ENCODE measurements at places on chromosomes 2 and 18.
A peak's percentile ranks its signal among the peaks of the same experiment; 100 is the strongest.

DNA sequence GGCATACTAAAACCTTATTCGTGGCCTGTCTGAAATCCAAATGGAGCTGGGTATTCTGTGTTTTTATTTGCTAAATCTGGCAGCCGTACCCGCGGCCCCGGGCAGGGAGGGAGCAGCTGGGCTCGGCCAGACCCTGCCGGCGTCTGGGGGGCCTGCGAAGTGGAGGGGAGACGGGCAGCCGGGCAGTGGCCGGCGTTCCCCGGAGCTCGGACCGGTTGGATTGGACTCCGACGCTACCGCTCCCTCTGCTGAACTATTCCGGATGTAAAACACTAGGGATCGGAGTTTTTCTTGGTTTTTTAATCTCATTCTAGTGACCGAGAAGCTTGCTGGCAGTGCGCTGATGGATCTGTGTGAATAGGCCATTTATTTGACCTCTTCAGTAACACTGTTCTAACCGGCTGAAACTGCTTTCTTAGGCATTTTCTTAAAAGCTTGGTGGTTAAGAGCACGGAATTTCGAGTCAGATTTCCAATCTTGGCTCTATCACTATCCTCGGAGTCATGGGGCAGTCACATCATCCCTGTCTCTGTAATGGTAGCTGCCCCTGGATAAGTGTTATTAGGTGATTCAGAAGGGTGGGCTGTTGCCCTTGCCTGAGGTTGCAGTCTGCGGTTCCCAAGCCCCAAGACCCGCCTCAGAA lies 694 bp downstream of the UNC50 start:
- DNase-seq = no peak

DNA sequence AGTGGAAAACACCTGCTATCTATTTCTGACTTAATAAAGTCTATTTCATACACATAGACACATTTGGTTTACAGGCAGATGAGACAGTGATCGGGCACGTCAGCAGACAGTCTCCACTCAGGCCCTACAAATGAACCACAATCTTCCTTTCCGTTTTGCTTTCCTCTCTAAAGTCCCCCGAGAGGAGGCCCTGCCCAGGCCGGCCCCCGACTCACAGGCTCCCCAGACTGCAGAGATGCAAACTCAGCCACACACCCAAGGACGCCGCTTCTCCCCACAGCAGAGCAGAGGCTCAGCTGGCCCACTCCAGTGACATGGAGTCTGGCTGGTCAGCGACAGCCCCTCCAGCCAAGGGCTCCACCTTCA lies 9.3 kb upstream of the MTERF4 start:
- DNase-seq = no peak

DNA sequence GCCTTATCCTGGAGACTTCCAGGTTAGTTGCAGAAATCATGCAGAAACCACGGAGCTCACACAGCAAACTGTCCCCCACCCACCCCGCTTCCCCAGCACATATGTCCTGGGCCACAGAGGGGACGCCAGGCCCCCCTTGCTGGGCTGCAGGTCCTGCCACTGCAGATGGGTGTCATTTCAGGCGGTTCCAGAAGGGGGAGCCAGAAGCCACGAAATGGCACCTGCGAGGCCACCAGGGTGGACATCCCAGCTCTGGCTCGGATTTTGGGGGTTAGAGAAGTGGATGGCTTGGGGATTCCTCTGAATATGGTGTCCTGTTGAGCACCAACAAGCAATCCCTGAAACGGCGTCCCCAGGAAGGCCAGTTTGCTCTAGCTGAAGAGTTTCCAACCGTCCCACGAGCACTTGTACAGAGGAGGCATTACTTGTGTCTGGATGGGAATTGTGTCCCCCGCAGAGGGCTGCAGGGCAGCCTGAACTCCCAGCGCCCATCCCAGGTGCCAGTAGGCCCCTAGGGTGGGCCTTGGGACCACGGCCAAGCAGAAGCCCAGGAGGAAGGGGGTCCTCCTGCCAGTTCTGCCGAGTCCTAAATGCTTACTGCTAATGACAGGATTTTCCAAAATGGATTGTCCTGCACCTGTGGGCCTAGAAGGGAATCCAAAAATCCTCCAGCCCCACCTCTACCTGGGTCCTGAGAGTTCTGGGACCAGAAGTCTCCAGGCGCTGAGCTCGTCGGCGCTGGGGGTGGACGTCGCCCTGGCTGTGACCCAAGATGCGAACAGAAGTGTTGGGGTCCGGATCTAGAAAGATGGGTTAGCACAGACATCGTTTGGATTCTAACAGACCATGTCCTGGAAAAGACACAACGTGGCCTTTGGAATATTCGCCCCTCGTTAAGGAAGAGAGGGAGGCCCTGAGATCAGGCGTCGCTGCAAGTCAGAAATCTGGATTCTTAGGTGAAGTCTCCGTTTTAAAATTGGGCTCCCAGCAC lies 14.6 kb upstream of the NFATC1 start:
- DNase-seq = peak; percentile 90

DNA sequence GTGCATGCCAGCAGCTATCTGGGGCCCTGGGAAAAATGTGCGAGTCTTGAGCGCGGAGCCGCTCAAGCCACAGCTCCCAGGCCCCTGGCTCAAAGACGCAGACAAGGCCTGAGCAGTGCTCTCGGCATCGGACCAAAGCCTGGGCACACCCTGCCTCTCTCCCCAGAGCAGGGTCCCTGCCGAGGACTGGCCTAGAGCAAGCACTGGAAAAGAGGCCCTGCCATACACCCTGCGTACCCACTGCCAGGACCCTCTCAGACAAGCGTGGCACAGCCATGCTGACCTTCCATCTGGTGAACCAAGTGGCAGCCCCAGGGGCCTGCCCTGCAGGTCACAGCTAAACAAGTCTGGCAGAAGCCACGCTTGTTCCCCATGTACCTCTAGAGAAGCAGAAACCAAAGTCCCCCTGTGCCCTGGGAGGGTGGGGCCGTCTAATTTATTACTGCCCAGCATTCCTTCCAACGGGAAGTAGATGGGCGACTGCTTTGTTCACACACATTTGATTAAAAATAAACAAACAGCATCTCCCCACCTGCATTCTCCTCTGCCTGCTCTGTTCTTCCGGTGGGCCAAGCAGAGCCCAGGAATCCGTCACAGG lies 14.0 kb downstream of the STK25 start:
- no peak for DNase-seq

DNA sequence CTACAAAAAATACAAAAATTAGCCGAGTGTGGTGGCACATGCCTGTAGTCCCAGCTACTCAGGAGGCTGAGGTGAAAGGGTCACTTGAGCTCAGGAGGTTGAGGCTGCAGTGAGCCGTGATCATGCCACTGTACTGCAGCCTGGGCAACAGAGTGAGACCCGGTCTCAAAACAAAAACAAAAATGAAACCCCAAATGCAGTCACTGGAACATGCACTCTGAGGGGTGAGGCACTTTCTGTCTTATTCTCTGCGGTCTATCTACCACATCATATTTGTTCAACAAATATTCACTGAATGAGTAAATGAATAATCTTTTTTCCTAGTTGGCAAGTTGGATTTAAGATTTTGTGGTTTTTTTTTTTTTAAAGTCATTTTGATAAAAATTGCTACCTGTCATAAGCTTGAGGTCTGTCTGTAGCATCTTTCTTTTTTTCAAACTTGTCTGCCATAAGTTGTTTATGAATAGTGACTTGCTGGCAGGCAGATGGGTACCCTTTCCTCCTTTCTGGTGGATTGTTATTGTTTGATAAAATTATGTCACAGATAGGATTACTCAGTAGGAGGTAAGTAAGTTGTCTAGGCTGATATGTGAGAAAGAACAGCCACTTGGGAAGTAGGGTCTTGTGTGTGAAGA lies 11.8 kb downstream of the CHRNA1 start:
- no peak for DNase-seq

- DNase-seq = no peak
Measured at GRCh38 chr18:48826806-48827205, 124.0 kb downstream of the SMAD7 start.

- no peak for DNase-seq
Measured at GRCh38 chr2:99605036-99605435, 115.2 kb upstream of the REV1 start.

DNA sequence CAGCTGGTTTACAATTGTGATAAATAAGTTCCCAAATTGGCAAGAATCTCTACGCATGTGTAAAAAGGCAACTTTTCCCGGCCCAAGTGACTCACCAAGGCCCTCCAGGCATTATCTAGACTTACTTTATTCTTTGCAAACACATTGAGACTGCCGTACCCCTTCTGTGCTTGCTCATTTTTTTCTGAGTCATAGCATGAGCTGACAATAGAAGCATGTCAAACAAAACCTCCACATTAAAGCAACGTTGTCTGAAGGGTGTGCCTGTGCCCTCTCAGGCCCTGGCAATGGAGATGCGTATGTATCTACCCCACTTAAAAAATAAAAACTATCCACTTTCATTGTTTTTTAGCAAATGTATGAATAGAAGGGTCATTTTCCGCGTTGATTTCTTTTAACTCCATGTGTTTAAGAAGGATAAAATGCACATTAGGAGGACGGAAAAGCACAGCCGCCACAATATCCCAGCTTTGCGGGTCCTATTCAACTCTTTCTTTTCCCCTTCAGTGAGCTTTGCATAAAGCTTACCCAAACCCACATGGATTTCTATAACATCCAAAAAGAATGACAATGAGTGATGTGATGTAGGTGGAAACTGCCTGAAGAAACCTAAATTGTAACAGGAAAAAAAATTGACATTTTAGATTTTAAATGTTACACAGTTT lies 298.2 kb downstream of the CDCA7 start:
- DNase-seq = no peak

GRCh38 chr18:29862824-29863223 lies 1179.7 kb downstream of the DSC3 start:
- no peak for DNase-seq

DNA sequence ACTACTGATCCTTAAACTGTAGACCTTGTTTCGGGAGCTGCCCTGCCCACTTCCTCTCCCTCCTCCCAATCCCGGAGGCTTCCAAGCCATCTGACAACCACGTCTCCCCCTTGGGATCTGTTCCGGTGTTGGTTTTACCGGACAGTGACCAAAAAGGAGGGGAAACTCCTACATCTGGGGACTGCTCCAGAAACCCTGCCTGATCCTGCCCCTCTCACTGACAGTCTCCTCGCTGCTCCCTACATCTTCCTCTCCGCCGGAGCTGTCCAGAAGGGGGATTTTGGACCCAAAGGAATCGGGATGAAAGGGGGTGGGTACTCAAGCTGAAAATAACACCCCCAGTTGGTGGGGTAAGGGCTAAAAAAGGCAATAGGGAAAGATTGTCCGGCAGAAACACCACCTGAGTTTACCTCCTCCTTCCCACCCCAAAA lies 1.5 kb downstream of the INO80D start:
- peak; percentile 7 for DNase-seq

DNA sequence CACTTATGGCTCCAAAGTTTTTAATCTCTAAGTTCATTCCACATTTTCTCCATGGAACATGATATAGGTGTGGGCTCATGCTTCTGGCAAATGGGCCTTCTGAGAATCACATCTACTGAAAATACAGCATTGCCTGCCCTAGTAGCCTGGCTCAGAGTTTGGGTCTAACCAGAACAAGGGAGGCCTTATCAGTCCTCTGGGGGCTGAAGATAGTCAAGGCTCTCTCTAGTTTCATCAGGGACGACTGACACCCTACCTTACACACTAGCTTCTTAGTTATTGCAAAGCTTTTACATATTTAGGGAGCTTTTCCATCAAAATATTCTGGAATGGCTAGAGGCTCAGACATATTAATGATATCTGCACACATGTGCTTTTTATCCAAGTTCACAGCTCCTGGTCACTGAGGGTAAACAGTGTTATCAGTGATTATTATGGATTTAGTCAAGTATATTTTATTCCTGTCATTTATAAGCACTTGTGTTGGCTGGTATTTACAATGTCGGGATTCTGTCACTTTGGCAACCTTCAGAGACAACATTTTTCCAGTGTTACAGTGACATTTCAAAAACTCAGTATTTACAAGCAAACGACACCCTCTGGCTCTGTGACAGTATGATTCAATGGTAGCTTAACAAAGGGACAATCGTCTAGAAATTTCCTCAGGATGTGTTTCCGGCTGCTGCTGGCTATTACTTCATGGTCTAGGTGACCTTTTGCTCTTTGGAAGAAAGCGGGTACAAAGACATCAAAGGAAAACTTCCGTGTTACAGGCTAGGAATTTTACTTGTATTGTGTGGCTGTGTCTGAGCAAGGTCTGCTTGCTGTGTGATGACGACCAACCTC lies 200.6 kb downstream of the TCF4 start:
- no peak for DNase-seq

- no peak for DNase-seq
Measured at GRCh38 chr2:222837643-222838056, 23.2 kb upstream of the ACSL3 start.

- no peak for DNase-seq
Measured at GRCh38 chr2:121298476-121298875, 13.5 kb upstream of the TFCP2L1 start.

DNA sequence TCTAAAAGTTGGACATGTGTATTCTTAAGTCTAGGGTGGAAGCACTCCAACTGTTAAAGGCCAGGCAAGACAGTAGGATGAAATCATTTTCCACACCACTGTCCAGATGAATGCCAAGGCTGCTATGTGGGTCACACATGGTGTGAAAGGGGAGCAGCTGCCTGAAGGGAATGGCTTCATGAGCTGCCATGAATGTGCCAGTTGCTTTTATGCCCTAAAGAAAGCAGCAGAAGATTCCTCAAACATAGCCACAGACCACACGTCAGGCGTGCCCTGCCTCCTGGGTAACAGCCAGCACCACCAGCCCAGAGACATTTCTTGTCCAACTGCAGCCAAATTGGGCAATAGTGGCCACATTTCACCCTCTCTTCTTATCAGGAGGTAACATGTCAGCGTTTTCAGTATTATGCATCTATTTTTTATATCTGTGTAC lies 130.2 kb downstream of the MTCL1 start:
- no peak for DNase-seq

- DNase-seq = peak; percentile 4
Measured at GRCh38 chr2:24613154-24613814, 122.2 kb downstream of the NCOA1 start.

GRCh38 chr2:109343460-109343859 lies 214.5 kb downstream of the SH3RF3 start:
- DNase-seq = no peak

GRCh38 chr2:164599954-164600589 lies 21.2 kb downstream of the GRB14 start:
- DNase-seq = no peak

DNA sequence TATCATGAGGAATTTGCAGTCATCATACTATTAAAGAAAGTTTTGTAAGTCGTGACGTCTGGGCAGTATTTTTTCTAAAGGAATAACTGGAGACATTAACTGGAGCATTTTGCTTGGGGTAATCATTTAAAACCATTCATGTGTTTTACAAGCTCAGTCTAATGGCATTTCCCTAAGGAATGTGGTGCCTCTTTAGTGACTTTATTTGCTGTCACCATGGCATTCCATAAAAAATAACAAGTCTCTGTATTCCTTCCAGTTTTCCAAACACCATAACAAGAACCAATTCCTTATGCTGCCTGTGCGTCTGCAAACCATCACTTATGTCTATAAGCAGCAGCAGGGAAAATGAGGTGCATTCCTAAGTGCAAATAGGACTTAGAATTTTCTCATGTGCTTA lies 82.8 kb downstream of the EPB41L3 start:
- DNase-seq = no peak

GRCh38 chr18:52979892-52980291 lies 639.9 kb downstream of the DCC start:
- DNase-seq = no peak

- DNase-seq = no peak
Measured at GRCh38 chr2:170996316-170996715, 67.3 kb downstream of the GORASP2 start.

Measured in GM19239 (cell line).